ENCODE measurements at places on chromosomes 4 and X.
A peak's percentile ranks its signal among the peaks of the same experiment; 100 is the strongest.

GRCh38 chr4:46196086-46196485 is 72.2 kb upstream of the GABRG1 start:
- DNase-seq, result no peak

DNA sequence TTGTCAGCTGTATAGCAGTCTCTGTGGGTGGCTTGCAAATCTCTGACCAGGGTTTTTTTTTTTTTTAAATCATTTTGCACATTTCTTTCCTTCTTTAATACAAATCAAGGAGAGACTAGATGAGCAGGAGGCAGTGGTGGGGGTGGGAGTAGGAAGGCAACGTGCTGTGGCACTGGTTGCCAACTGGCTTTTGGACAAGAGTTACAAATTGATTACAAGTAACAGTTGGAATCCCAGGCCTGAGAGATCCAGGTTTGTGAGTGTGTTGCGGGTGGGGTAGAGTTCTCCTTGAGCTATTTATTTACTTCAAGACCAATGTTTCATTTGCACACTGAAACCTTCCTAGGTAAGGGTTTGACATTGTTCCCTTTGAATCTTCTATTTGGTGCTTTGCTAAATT is 325.3 kb downstream of the AFF2 start:
- DNase-seq, result no peak

GRCh38 chr4:92658318-92658717 is 354.6 kb downstream of the GRID2 start:
- DNase-seq, result no peak

GRCh38 chr4:109207061-109207460 is 95.4 kb downstream of the COL25A1 start:
- DNase-seq, result no peak

DNA sequence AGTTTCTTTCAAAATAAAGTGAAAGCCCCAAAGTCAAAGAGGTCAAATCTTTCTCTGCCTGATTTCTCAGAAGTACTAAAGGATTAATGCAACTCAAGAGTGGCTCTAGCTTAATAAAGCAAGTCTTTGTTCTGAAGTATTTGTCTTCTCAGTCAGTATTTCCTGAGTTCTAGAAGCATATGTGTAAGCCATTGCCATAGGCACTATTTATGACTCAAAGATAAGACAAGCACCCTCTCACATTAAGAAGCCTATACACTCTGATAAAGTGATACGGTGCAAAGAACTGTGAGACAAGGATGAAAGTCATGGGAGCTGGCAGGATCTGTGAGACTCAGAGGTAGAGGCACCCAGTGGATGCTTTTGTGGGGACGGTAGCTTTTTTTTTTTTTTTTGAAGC is 60.9 kb downstream of the AASDH start:
- DNase-seq, result no peak

DNA sequence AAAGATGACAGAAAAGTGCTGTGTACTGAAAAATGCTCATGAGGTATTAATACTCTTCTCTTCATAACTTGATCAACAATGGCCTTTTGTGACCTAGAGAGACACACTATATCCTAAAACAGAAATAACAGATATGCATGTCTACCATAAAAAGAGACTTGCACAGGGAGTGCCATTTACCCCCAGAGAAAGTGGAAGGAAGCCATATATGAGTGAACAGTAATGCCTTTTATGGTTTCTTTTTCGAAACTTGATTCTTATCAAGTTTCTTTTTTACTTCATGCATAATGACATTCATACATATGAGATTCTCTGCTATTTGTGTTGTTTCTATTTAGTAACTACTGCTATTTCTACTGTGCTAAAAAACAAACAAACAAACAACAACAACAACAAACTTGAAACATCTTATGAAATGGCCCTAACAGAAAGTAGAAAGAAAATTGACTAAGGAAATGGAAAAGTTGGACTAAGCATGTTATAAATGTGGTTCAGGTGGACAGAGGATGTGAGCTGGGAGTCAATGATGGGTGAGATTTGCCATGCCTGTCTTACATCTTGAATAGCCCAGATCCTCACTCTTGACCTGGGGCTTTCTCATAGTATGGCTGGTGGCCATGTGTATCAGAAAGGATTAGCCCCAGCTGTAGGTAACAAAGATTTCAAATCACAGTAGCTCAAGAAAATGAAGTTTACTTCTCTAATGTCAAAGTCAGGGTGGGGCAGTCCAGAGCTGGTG is 43.8 kb downstream of the GEMIN8 start:
- no peak for DNase-seq

DNA sequence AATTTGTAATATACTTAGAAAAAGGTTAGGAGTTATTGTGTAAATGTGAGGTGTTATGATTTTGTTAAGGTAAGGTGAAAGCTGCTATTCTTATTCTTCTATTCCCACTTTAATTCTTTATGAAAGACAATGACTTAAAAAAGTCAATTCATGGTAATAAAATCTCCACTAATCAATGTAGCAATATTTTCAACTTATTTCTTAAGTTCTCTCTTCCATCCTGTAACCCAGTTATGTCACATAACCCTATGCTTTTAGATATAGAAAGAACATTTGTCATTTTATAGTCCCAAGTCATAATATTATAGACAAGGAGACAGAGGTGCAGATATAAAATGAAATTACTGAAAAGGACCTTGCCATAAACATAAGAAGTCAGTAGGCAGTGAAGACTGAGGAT is 157.9 kb upstream of the SLC7A11 start:
- no peak for DNase-seq

DNA sequence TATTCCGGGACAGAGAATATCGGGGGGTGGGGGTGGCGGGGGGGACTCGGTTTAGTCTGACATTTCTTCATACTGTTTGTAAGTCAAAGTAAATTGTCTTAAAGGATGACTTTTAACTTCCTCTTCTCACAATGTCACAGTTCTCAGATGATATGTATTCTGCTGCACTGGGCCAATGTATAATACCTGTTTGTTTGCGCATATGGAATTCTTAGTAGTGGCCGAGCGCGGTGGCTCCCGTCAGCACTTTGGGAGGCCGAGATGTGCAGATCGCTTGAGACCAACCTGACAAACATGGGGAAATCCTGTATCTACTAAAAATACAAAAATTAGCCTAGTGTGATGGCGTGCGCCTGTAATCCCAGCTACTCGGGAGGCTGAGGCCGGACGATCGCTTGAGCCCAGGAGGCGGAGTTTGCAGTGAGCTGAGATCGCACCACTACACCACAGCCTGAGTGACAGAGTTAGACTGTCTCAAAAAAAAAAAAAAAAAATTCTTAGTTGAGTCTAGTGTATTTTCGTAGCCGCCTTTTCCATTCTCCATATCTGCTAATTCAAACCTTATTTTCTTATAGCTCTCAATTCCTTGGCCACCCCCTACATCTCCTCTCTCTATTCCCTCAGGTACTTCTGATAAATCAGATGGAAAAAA is 851 bp downstream of the POLR2B start:
- DNase-seq, result peak; percentile 61

GRCh38 chrX:41047878-41048534 is 37.2 kb upstream of the USP9X start:
- no peak for DNase-seq

DNA sequence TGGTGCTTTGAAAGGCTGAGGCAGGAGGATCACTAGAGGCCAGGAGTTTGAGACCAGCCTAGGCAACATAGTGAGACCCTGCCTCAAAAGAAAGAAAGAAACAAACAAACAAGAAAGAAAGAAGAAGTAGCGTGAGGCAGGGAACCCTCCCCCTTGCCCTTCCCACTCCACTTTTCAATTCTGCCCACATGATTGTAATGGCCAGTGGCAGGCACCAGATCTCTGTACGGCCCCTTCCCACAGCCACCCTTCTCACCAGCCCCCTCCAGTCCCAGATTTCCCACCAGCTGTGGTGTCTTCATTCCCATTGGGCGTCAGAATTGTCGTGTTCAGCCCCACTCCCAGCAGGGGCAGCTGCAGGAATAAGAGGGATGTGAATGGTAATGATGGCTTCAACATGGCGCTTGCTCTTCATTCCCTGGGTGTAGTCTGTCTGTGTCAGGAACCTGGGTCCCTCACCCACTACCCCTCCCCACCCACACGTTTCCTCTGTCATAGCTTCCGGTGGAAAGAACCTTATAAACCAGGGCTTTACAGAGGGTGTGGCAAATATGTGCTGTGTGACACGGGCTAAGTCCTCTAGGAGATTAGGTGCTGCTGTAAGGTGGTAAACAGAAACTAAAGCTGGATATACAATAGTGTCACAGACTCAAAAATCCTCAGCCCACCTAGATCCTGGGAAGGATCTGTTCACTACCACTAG is at the start of gene IL2RG:
IL2RG (minus strand) TSS at position 437 of the 703 bp plus-strand sequence; CDS start at position 399, 38 bp downstream.
- peak; percentile 76 for DNase-seq

GRCh38 chrX:116726806-116727205 is 264.0 kb upstream of the CT83 start:
- no peak for DNase-seq

- DNase-seq, result no peak
These were observed 8.7 kb upstream of the IL13RA1 start for GRCh38 chrX:118718737-118719136.

DNA sequence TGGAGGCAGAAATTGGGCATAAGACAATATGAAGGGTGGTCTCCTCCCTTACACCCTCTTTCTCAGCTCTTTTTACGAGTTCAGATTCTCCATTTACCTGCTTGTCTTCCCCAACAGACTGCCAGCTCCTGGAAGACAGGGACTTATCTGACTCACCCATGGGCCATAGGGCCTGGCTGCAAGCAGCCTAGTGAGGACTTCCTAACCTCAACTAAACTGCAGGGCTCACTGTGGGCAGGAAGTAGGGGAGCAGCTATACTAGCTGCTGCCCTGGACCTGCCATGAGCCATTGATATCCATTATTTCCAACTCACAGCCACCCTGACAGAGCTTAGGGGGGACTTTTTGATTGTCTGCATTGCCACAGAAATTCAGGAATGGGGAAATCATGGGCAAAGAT is 11.5 kb upstream of the ZNF718 start:
- DNase-seq, result no peak

- DNase-seq, result no peak
These were observed 2.9 kb downstream of the KLHL15 start for GRCh38 chrX:24023972-24024669.

All from stimulated activated CD4-positive, alpha-beta T cell treated with anti-CD3 and anti-CD28 coated beads, Interleukin-2, amount 100 ng/mL, for 24 hours (primary cell).